Activated T-helper 1 cell treated with anti-CD3 and anti-CD28 coated beads, Interleukin-12 subunit alpha, Interleukin-12 subunit beta, Interleukin-2, Interleukin-4 antibody, amounts not matched to agents 30 ng/mL and 10 ng/mL and 1 ng/mL, durations not matched to agents 14 hours and 24 hours and 36 hours (primary cell): ENCODE measurements at places on chromosomes 16 and 17.
A peak's percentile ranks its signal among the peaks of the same experiment; 100 is the strongest.

GRCh38 chr17:49587366-49588073 lies 11.8 kb downstream of the NXPH3 start:
- no peak for DNase-seq

DNA sequence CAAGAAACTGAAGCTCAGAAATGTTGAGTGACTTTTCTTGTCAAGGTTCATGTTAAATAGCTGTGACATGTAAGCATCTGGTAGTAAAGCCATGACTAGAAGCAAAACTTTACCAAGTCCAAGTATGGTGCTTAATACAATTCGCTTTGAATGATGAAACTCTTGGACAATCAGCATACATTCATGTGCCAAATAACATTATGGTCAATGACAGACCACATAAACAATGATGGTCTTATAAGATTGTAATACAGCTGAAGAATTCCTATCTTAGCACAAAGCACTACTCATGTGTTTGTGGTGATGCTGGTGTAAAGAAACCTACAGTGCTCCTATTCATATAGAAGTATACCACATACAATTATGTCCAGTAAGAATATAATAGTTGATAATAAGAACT lies 97.1 kb upstream of the RPRML start:
- DNase-seq, result no peak

DNA sequence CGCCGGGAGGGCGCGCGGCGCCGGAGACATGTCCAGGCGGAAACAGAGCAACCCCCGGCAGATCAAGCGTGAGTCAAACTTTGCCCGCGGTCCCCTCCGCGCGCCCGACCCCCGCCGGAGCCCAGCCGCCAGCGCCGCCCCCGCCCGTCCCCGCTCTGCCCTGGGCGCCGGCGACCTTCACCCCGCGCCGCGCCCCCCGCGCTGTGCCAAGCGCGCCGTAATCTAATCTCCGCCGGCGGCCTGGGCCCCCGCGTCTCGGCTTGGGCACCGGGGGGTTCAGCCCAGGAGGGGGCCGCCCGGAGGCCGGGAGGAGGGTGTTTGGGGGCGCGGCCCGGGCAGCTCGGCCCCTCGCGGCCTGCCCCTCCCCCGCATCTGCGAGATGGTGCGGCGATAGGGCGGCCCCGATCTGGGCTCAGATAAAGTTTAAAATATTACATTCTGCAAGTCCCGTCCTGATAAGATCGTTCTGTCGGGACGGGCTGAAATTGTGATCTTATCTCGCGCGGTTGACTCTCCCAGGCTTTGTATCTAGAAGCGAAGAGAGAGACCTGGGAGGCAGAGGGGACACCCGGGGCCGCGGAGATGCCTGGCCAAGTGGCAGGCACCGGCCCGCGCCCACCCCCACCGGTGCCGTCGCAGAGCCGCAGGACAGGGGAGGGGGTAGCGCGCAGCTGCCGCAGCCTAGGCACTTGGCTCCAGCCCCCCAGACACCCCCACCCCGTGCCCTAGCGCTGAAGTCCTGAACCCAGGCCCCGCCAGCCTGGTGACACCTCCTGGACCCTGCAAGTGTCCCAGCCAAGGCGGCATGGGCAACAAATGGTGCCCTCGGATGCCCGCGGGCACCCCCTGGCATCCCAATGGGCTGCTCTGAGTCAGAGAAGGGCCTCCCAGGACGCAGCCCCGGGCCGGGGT lies 787 bp downstream of the ZFPM1 start:
- DNase-seq, result peak; percentile 28

DNA sequence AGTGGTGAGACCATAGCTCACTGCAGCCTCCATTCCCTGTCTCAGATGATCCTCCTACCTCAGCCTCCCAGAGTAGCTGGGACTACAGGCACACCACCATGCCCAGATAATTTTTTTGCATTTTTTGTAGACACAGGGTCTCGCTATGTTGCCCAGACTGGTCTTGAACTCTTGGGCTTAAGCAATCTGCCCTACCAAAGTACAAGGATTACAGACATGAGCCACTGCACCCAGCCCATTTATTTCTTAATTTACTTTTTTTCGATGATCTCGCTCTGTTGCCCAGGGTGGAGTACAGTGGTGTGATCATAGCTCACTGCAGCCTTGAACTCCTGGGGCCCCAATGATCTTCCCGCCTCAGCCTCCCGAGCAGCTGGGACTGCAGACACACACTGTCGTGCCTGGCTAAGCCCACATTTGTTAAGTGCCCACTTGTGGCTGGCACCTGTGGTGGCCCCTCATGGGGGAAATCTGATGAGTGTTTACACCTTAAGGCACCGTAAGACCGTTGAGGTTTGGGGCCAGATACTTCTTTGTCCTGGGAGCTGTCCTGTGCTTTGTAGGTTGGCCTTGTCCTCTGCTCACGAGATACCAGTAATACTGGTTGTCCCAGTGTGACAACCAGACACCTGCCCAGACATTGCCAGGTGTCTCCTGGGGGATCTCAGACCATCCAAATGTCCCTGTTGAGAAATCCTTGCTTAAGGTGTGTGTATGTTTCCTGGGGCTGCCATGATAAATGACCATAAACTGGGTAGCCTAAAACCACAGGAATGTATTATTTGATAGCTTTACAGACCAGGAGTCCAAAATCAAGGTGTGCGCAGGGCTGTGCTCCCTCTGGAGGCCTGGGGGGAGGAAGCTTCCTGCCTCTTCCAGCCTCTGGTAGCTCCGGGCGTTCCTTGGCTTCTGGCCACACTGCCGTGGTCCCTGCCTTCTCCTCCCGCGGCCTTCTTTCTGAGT lies 141.4 kb upstream of the GSE1 start:
- DNase-seq, result no peak

DNA sequence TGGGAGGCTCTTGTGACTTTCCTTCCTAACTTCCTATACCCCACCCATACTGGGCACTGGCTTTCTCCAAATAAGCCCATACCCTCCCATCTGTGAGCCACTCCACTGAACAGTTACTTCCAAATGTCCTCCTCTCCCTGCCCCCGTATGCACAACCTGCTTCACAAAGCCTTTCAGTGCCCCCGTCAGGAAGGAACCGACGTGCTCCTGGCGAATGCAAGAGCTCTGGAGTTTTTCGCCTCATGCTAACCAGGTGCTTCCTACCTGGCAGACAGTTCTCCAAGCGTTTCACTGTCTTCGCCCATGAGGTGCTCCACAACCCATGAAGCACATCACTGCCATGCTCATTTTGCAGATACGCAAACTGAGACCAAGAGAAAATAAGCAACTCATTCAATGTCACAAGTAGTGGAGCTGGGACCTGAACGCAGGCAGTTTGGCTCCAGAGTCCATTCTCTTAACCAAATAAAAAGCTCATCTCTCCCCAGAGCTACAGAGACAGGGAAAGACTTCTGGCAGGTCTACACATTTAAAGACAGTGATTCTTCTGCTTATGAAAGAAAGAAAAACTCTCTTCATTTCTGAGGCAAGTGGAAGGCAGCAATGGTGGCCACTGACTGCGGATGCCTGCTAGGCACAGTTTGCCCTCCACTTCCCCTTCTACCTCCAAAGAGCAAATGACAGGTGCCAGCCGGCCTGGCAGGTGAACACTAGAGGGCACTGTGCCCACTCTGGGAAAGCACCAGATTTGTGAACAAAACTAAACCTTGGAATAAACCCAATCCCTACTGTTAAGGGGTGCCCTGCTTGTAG lies 23.8 kb downstream of the SPHK1 start:
- DNase-seq, result peak; percentile 42

DNA sequence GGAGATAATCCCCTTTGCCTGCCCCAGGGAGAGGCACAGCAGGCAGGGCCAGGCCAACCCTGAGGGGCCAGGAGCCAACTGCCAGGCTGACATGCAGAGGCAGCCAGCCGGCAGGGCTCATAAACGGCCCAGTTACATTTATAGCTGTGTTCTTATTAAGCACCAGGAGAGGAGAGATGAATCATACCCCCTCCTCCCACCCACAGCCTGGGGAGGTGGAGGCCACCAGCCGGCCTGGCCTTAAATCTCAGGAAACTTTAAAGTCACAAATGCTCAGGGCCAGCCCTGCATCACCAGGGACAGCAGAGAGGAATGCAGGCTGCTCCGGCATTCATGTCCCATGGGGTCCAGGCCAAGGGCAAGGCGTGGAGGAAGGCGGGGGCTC lies 177.2 kb downstream of the TMEM132E start:
- no peak for DNase-seq

DNA sequence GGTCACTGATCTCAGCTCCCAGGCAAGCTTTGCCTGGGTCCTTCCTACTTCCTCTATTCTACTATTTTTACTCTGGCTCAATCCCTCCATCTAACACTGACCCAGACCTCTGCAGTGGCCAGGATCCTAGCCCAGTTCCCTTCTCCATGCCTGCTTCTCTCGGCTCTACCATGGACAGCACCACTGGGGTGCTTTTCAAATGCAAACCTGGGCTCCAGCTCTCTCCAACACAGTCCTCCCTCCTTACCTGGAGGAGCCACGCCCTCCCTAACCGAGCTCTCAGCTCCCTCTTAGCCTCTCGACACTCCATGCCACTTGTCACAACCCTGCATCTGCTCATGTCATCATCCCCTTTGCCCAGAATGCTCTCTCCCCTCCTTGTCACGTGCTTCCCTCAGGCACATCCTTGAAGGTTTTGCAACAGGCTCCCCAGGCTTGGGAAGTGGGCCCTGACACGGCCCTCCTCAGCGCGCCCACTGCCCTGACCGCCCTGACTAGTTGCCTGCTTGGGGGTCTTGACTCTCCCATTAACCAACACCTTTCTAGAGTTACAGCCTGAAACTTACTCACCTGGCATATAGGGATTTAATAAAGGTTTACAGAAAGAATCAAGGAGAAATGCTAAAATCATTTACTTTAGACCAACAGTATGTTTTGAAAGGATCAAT lies 41.6 kb downstream of the MARF1 start:
- DNase-seq, result no peak

GRCh38 chr17:59335685-59336084 lies 4.2 kb downstream of the YPEL2 start:
- no peak for DNase-seq
